ENCODE measurements at places on chromosomes 11 and 22. TPM values are rescaled to one million over a fixed set of nuclear protein-coding genes. Genes with fewer than 3 reads are reported as not detected.

Gene NXPE2
- 0.29 TPM for total RNA-seq

Gene CASP5
- not detected for total RNA-seq

Gene ADM2
- total RNA-seq = 9.1 TPM

Gene C22orf31
- total RNA-seq = not detected

Gene C11orf42
- not detected for total RNA-seq

Gene ADAMTS8
- under 0.01 TPM for total RNA-seq

Gene DTX4
- under 0.01 TPM for total RNA-seq

Gene ASPHD2
- 6.2 TPM for total RNA-seq

Gene FREY1
- total RNA-seq = 1.8 TPM

Gene DRICH1
- total RNA-seq = 0.29 TPM

Gene GRM5
- not detected for total RNA-seq

Data from osteoblast (primary cell).